ENCODE measurements at places on chromosomes 16 and 17. TPM values are rescaled to one million over a fixed set of nuclear protein-coding genes. Genes with fewer than 3 reads are reported as not detected.

The KRT20 gene
- total RNA-seq: not detected

The ZFP1 gene
- total RNA-seq: 13.7 TPM

The ADAD2 gene
- not detected for total RNA-seq

The BRICD5 gene
- total RNA-seq: 11.9 TPM

The EVPL gene
- total RNA-seq: 0.18 TPM

The B4GALNT2 gene
- not detected for total RNA-seq

The ITPRIPL2 gene
- total RNA-seq: 0.65 TPM

The GGT6 gene
- total RNA-seq: not detected

The SULT1A1 gene
- total RNA-seq: 13.2 TPM

The TMEM238L gene
- total RNA-seq: not detected

The NFE2L1 gene
- 50.8 TPM for total RNA-seq

The CCL4L2 gene
- not detected for total RNA-seq

The CORO7 gene
- 195 TPM for total RNA-seq

The ABCC12 gene
- total RNA-seq: not detected

The CHRNE gene
- 0.23 TPM for total RNA-seq

The KRT33A gene
- total RNA-seq: not detected

The WNT9B gene
- not detected for total RNA-seq

The SULT1A4 gene
- 2.1 TPM for total RNA-seq

The CCL13 gene
- total RNA-seq: not detected

The MYH3 gene
- 3.8 TPM for total RNA-seq

The CDH5 gene
- total RNA-seq: not detected

The DNAJA3 gene
- total RNA-seq: 45.3 TPM

The BCL6B gene
- total RNA-seq: 0.46 TPM

The UTS2R gene
- total RNA-seq: not detected
